Cortex of kidney (tissue), 1 donor: ENCODE measurements at places on chromosomes 7 and 10.

- DNase-seq: no peak
Observed at GRCh38 chr10:122164023-122164601, 107.0 kb upstream of the BTBD16 start.

DNA sequence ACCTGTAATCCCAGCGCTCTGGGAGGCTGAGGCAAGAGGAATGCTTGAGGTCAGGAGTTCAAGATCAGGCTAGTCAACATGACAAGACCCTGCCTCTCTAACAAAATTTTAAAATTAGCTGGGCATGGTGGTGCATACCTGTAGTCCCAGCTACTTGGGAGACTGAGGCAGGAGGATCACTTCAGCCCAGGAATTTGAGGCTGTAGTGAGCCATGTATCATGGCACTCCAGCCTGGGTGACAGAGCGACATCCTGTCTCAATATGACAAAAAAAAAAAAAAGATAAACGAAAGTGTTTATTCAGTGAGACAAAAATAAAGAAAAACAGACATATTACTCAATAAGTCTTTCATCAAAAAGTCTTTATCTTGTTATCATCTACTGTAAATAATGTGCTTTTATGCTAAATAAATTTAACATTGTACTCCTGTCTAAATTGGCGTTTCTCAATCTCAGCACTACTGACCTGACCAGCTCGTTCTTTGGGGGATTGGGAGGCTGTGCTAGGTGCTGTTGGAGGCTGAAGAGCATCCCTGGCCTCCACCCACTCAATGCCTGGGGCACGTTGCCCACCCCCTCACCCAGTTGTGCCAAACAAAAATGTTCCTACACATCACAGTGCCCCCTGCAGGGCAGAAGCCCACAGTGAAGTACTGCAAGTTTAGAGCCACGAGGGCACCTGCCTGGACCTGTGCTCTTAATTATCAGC, 57.7 kb downstream of the NCAPG2 start:
- DNase-seq: no peak

- DNase-seq: no peak
Observed at GRCh38 chr7:79770063-79770462, 316.6 kb upstream of the MAGI2 start.

GRCh38 chr7:159271781-159272180, 127.1 kb upstream of the VIPR2 start:
- DNase-seq: no peak

- DNase-seq: no peak
Observed at GRCh38 chr7:78055001-78055573, 256.5 kb downstream of the PHTF2 start.

GRCh38 chr7:134301592-134301991, 15.1 kb downstream of the SLC35B4 start:
- DNase-seq: no peak

- no peak for DNase-seq
Observed at GRCh38 chr7:84735011-84735410, 451.8 kb downstream of the SEMA3D start.

DNA sequence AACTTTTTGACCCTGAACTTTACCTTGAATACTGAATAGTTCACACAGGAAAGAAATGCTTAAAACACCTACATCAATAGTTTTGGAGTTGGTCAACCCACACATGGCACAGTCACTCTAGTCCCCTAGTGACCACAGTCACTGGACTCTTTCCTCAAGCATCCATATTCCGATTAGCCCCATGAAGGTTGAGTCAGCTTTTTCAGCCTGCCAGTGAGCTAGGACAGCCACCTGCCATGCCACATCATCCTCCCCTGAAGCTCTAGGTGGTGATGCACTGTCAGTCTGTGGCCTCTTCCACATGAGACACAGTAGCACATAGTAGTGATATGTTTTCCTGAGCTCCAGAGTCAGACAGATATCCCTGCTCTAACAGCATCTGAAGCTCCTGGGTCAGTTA, 537.2 kb downstream of the XPNPEP1 start:
- no peak for DNase-seq
